Bone marrow (tissue), 2 donors: ENCODE measurements at places on chromosomes 1 and 21.

- no peak for DNase-seq
Observed at GRCh38 chr21:46116776-46117585, 19.1 kb downstream of the COL6A2 start.

- no peak for DNase-seq
Observed at GRCh38 chr1:91572044-91572443, 71.4 kb downstream of the CDC7 start.

GRCh38 chr1:46793126-46793525 is 5.7 kb upstream of the CYP4B1 start:
- no peak for DNase-seq

DNA sequence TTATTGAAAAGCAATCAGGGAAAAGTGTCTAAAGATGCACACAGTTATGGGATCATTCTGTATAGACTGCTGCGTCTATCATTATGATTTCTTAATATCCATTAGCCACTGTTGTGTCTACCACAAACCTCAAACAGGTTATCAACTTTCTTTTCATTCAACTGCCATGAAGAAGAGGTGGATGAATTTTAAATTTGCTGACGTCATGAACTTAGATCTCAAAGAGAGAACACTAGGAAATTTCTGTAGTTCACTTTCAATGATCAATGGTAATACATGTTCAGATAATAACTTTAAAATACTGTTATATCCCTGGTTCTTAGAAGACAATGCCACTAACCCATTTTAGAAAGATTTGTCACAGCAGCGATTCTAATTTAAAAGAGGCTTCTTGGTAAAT is 6.7 kb downstream of the PLA2G4A start:
- no peak for DNase-seq

GRCh38 chr1:59474496-59474895 is 177.6 kb downstream of the FGGY start:
- no peak for DNase-seq

DNA sequence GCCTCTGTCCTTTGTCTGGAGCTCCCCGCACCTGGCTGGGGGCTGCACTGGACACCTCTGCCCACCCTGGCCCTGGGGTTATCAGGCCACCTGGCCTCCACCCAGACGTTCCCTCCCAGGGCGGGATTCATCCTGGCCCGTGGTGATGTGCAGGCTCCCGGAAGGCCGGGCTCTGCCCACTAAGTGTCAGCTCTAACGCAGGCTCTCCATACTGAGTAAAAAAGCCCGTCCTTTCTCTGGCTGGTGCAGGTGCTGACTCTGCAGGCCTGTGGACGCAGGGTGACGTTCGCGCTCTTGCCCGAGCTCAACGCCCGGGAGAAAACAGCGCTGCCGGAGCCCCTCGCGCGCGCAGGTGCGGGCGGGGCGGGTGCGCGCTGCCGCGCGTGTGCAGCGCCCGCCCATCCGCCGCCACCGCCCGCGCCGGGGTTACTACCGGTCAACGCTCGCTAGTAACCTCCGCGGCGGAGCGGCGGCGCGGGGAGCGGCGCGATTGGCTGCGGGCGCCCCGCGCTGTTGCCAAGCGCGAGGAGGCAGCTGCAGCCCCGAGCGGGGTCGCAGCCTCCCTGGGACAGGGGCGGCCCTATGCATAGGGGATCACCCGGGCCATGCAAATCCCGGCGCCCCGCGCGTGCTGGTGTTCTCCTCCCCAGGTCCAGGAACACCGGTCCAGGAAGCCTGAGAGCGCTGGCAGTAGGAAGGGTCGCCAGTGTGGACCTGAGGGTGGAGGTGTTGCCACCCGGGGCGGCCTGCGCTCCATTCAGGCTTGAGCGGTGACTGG is 15.7 kb downstream of the ABCG1 start:
- no peak for DNase-seq

DNA sequence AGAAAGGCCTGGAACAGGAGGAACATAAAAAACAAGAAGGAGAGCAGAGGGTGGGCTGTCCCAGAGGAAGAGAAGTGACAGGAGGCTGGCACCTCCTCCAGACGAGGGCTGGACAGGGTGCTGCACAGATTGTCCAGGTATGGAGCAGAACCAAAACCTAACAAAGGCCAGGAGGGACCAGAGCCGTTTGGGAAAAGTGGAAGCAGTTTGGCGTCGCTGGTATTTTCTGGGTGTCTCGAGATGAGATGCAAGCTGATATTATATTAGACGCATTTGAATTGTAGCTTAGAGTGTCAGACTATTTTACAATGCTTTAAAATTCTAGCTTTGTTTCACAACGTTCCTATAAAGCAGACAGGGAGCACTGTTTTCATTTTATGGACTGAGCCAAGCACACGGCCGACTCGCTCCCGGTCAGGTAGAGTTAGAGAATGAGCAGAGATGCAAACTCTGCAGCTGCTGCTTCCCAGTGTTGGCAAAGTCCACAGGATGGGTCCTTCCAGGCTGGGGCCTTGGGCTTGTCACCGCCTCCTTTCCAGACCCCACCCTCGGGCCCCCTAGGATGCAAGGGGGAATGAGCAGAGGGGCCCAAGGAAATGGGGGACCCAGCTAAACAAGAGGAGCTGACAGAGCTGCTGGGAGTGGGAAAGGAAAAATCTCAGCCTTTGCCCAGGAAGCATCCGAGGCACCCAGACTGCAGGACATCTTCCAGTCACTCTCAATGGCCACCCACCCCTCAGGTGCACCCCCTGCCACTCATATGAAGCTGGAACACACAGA is 60.8 kb upstream of the TMPRSS2 start:
- no peak for DNase-seq

DNA sequence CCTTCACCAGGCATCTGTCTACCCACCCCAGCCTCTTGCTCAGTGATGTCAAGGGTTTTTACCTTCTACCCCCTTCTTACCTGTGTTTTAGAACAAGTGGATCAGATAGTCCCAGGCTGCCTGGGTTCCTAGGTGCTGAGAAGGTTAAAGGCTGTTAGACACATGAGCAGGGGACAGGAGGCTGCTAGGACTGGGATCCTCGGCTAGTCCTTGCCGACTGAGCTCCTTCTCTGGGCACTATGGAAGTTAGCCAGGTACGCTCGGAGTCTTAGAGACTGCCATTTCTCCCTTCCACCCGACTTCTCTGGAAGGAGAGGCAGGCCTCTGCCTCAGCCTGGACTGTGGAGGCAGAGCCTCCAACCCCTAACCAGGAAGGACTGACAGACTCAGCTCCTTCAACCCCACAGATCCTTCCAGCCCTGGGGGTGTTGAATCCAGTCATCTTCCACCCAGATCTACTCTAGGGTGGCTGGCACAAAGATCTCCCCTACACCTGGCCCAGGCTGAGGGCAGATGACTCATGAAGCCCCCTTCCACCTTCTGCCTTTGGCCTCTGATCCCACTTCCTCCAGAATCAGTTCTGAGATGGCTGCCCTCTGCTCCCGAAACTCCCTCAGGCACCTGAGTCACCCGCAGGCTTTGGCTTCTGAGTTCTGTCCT is at the start of gene DYNLT4:
TSS of gene DYNLT4 (minus strand) at position 648 of the 660 bp plus-strand sequence. CDS start 683 bp downstream, outside the sequence.
- no peak for DNase-seq

DNA sequence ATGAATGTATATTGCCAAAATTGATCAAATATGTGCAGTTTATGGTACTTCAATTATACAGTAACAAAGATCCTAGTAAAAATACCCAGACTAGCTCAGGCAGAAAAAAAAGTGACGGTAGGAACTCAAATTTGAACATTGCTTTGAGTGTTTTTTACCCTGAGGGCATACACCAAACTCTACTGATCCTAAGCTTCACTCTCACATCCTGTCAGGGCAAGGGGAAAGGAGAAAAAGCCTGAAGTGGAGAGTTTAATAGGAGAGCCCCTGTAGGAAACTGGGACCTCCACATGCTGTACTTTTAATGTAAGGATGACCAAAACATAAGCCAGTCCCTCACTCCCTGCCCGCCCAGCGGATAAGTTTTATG is 59.8 kb upstream of the GNG12 start:
- no peak for DNase-seq

DNA sequence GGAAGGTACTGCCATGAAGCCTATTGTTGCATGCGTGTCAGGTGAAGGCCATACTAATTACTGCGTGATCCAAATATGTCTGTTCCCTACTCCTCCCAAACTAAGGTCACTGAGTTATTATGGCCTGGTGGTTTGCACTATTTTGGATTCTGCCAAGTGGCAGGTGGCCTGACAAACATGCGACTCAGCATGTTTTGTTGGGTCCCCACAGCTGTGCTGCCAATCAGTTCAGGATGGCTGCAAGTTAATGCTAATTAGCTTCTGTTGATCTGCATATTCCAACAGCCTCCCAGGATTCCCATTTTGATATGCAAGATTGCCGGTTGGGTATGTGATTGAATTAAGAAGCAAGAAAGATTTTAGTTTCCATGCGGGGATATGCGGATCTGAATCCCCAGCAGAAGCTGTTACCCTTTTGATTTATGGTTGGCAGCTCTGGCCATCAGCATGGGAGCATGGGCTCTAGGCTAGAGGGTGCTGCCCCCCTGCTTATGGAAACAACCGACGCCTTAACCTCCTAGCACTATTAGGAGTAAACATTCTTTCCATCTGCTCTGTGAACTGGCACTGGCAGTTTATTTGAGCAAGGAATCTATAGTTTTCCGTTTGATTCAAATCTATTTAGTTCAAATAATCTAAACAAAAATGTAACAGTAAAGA is 429.8 kb upstream of the C1orf87 start:
- DNase-seq = no peak
